ENCODE measurements at places on chromosomes 2 and 18. TPM values are rescaled to one million over a fixed set of nuclear protein-coding genes. Genes with fewer than 3 reads are reported as not detected.

GRCh38 chr2:3972377-3972776 is 269.0 kb downstream of the DCDC2C start:
- no peak overlapping the region for H3K27ac ChIP-seq
- H3K27me3 ChIP-seq: no peaks in the 10 kb centered on the region
- no peak for DNase-seq
- H3K4me3 ChIP-seq: no peak overlapping the region
- H3K4me1 ChIP-seq: no peaks in the 10 kb centered on the region

GRCh38 chr2:61769093-61769675 is 84.7 kb downstream of the FAM161A start:
- DNase-seq: no peak
- H3K36me3 ChIP-seq: no peaks in the 10 kb centered on the region
- H3K27me3 ChIP-seq: no peaks in the 10 kb centered on the region
- peaks cover 5% of the 10 kb centered on the region for H3K4me1 ChIP-seq
- no peak overlapping the region for H3K27ac ChIP-seq

DNA sequence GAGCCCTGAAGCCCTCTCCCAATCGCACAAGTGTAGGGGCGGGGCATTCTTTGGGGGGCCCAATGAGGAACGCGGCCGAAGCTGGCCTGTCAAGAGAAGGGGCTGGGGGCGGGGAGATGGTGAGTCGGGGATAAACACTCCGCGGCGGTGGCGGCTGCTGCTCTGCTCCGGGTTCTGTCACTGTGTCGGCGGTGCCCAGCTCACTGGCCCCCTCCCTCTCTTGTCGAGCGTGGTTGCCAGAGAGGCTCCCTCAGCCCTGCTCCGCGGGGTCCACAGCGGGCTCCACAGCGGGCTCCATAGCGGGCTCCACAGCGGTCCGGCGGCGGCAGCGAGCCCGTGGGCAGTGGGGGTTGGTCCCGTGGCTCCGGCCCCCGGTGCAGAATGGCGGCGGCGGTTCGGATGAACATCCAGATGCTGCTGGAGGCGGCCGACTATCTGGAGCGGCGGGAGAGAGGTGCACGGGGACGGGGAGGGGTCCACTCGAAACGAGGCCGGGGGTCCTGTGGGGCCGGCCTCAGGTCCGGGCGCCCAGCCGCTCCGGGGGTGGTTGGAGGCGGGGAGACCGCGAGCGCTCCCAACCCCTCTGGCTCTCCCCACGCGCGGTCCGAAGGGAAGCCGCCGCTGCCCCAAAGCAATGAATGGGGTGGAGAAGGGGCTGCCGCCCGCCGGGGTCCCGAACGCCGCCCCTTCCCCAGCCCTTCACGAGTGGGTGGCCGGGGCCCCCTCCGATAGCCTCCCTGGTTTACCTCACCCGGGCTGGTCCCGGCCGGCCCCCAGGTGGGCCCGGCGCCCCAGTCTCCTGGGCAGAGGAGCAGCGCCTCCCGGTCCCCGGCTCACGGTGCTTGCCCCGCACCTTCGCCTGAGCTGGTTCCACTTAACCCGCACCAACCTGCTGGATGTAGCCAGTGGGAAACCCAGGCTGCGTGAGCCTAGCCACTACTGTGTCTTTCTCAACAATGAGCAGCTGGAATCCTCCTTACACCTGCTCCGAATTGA is at the start of gene MXD1:
MXD1 (plus strand) TSS at position 160 of the 996 bp plus-strand sequence; CDS start at position 382, 222 bp downstream.
- peak within 1 kb of the TSS; percentile 90 for H3K27ac ChIP-seq
- no peaks in the 10 kb centered on the region for H3K27me3 ChIP-seq
- peaks cover 19% of the 10 kb centered on the region for H3K4me1 ChIP-seq
- H3K4me3 ChIP-seq: peak within 1 kb of the TSS; percentile 73
- H3K36me3 ChIP-seq: no peaks in the 10 kb centered on the region

GRCh38 chr2:67867735-67868134 is 195.1 kb downstream of the C1D start:
- no peaks in the 10 kb centered on the region for H3K27me3 ChIP-seq
- peak; percentile 84 for DNase-seq
- H3K4me3 ChIP-seq: no peak overlapping the region
- H3K4me1 ChIP-seq: peaks cover 31% of the 10 kb centered on the region
- no peaks in the 10 kb centered on the region for H3K36me3 ChIP-seq

GRCh38 chr2:211084352-211084751 is 528.0 kb downstream of the CPS1 start:
- H3K27me3 ChIP-seq: no peaks in the 10 kb centered on the region
- no peaks in the 10 kb centered on the region for H3K4me1 ChIP-seq
- no peak overlapping the region for H3K4me3 ChIP-seq
- no peak for DNase-seq
- no peak overlapping the region for H3K27ac ChIP-seq
- H3K36me3 ChIP-seq: no peaks in the 10 kb centered on the region

GRCh38 chr2:238504181-238504931 is 77.6 kb downstream of the ASB1 start:
- no peaks in the 10 kb centered on the region for H3K27me3 ChIP-seq
- no peaks in the 10 kb centered on the region for H3K36me3 ChIP-seq
- H3K4me1 ChIP-seq: peaks cover 23% of the 10 kb centered on the region
- DNase-seq: no peak
- no peak overlapping the region for H3K27ac ChIP-seq
- H3K4me3 ChIP-seq: no peak overlapping the region

- H3K4me3 ChIP-seq: no peak overlapping the region
- no peaks in the 10 kb centered on the region for H3K36me3 ChIP-seq
Observed at GRCh38 chr18:9787036-9787435, 78.9 kb downstream of the RAB31 start.

DNA sequence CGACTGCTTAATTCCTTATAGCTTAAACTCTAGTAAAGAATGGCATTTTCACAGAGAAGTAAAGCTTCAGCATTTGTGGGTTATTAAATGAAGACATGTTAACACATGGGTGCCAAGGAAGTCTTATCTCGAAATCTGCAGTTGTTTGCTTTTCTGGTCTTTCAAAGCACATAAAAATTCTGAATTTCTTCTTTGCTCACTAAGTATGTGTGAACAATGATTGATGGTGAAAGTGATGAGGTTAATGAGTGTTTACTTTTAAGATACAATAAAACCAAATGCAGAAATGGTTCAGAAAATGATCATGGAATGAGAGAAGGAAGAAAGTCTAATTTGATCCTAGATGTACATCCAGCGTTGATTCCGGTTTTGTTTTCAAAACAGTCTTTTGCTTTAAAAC is 234.6 kb upstream of the RAB12 start:
- H3K27ac ChIP-seq: no peak overlapping the region
- no peaks in the 10 kb centered on the region for H3K27me3 ChIP-seq
- H3K36me3 ChIP-seq: peaks cover 2% of the 10 kb centered on the region
- DNase-seq: peak; percentile 8

DNA sequence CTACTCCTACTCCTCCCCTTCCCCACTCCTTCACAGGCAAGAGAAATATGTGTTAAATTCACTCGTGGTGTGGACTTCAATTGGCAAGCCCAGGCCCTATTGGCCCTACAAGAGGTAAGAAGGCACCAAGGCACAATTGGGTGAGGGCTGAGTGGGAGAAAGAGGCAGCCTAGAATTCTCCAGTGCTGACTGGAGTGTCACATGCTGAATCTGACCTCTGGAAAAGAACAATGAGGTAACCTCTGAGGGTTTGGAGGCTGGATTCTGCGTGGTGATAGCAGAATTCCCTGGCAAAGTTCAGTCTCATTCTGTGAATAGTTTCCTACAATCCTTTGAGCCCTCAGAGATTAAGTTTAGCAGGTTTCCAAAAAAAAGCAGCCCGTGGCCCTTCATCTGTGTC is 6.9 kb downstream of the CENPA start:
- DNase-seq: peak; percentile 40
- no peaks in the 10 kb centered on the region for H3K27me3 ChIP-seq
- H3K4me3 ChIP-seq: no peak overlapping the region
- no peaks in the 10 kb centered on the region for H3K4me1 ChIP-seq

GRCh38 chr2:210604666-210605065 is 48.3 kb downstream of the CPS1 start:
- no peak overlapping the region for H3K27ac ChIP-seq
- no peak for DNase-seq
- no peaks in the 10 kb centered on the region for H3K4me1 ChIP-seq
- no peak overlapping the region for H3K4me3 ChIP-seq
- no peaks in the 10 kb centered on the region for H3K27me3 ChIP-seq
- H3K36me3 ChIP-seq: no peaks in the 10 kb centered on the region

GRCh38 chr2:26849056-26849999 is 1.4 kb downstream of the DPYSL5 start:
- no peak overlapping the region for H3K27ac ChIP-seq
- H3K4me1 ChIP-seq: peaks cover 7% of the 10 kb centered on the region
- H3K4me3 ChIP-seq: no peak overlapping the region
- peaks cover 77% of the 10 kb centered on the region for H3K27me3 ChIP-seq

DNA sequence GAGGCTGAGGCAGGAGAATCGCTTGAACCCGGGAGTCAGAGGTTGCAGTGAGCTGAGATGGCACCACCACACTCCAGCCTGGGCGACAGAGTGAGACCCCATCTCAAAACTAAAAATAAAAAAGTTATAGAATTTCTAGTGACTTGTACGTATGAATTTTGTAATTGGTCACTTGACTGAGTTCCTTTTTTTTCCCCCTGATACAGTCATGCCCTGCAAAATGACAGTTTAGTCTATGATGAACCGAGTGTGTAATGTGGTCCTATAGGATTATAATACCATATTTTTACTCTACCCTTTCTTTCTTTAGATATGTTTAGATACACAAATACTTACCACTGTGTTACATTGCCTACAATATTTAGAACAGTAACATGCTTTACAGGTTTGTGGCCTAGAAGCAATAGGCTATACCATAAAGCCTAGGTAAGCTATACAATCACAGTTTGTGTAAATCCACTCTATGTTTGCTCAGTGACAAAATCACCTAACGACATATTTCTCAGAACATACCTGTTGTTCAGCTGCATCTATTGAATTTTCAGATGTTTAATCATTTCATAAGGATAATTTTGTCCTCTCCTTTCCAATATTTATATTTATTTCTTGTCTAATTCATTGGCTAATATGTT is 25.4 kb downstream of the SOCS6 start:
- no peak overlapping the region for H3K27ac ChIP-seq
- no peaks in the 10 kb centered on the region for H3K4me1 ChIP-seq
- H3K36me3 ChIP-seq: no peaks in the 10 kb centered on the region

DNA sequence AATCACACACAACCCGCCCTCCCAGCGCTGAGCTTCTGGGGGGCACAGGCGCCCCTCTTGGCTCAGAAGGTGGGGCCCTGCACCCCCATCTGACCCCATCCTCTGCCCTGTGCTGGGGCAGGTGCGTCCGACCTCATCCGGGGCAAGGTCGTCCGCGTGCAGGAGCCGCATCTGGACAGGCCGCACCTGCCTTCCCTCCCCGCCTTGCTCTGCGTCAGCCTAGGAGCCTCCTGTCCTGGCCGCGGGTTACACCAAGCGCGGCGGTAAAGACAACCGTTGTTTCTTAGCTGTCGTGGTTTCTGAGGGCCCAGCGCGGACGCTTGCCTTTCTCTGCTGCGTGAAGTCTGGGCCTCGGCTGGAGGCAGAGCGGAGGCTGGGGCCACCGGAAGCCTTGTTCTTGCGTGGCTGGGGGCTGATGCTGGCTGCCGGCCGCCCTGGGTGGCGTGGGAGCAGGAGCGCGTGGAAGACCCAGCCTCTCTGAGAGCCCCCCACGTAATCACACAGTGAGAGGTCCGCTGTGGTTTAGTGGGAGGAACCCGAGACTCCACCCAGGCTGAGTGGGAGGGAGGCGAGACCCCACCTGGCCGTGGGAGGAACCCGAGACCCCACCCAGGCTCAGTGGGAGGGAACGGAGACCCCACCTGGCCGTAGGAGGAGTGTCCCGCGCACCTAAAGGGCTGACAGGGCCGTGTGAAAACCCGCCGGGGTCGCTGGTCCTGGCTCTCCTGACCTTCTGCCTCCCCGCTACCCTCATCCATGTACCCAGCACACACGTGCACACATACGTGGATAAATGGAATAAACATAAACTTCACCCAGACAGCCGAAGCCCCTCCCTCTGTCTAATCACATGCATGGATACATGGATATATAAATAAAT is 51.8 kb downstream of the KCNG2 start:
- H3K4me1 ChIP-seq: no peaks in the 10 kb centered on the region
- no peak for DNase-seq
- no peak overlapping the region for H3K4me3 ChIP-seq
- H3K27ac ChIP-seq: no peak overlapping the region

GRCh38 chr2:54551123-54551756 is 95.1 kb downstream of the SPTBN1 start:
- no peak for DNase-seq
- H3K27me3 ChIP-seq: no peaks in the 10 kb centered on the region
- H3K27ac ChIP-seq: no peak overlapping the region
- H3K4me1 ChIP-seq: peaks cover 6% of the 10 kb centered on the region
- no peaks in the 10 kb centered on the region for H3K36me3 ChIP-seq

- H3K36me3 ChIP-seq: peaks cover 39% of the 10 kb centered on the region
- H3K27me3 ChIP-seq: no peaks in the 10 kb centered on the region
- DNase-seq: no peak
Observed at GRCh38 chr2:108485253-108485652, 36.2 kb downstream of the GCC2 start.

DNA sequence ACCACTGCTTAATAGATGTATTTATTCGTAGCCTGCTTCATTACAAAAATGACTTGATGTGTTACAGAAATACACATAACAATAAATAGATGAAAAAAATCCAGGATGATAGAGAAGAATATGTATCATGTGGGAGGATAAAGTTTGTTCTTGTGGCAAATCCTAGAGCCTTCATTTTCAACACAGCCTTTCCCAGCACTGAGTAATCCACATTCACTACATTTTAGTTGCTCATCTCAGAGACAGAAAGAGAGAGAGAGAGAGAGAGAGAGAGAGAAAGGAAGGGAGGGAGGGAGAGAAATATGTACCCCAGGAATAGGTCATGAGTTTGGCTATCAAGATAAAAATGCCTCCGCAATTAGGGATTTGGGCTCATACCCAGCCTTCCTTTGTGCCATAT is 144.3 kb downstream of the RBMS1 start:
- DNase-seq: no peak
- H3K4me1 ChIP-seq: peaks cover 20% of the 10 kb centered on the region
- H3K4me3 ChIP-seq: no peak overlapping the region
- H3K27ac ChIP-seq: no peak overlapping the region

- H3K27ac ChIP-seq: peak overlapping the region; percentile 77
- peak; percentile 84 for DNase-seq
- no peak overlapping the region for H3K4me3 ChIP-seq
- H3K36me3 ChIP-seq: no peaks in the 10 kb centered on the region
- peaks cover 30% of the 10 kb centered on the region for H3K4me1 ChIP-seq
- no peaks in the 10 kb centered on the region for H3K27me3 ChIP-seq
Observed at GRCh38 chr2:174024524-174025270, 59.5 kb upstream of the SP3 start.

GRCh38 chr2:235762832-235763598 is 269.2 kb downstream of the AGAP1 start:
- H3K27me3 ChIP-seq: no peaks in the 10 kb centered on the region
- no peak for DNase-seq
- H3K36me3 ChIP-seq: no peaks in the 10 kb centered on the region
- no peak overlapping the region for H3K27ac ChIP-seq
- H3K4me1 ChIP-seq: peaks cover 8% of the 10 kb centered on the region

GRCh38 chr2:191688934-191689695 is 11.2 kb downstream of the NABP1 start:
- H3K27ac ChIP-seq: peak overlapping the region; percentile 74
- peaks cover 46% of the 10 kb centered on the region for H3K36me3 ChIP-seq
- no peak overlapping the region for H3K4me3 ChIP-seq

- H3K4me3 ChIP-seq: no peak overlapping the region
- H3K36me3 ChIP-seq: no peaks in the 10 kb centered on the region
- H3K27me3 ChIP-seq: no peaks in the 10 kb centered on the region
- no peak for DNase-seq
Observed at GRCh38 chr2:36812196-36812595, 115.7 kb downstream of the VIT start.

The CCDC68 gene
- 2.2 TPM for total RNA-seq

The ANKRD62 gene
- not detected for total RNA-seq

The C2orf15 gene
- 0.59 TPM for total RNA-seq

The HNMT gene
- 15.3 TPM for total RNA-seq
